ENCODE measurements at places on chromosomes 11 and 22. TPM values are rescaled to one million over a fixed set of nuclear protein-coding genes. Genes with fewer than 3 reads are reported as not detected.
A peak's percentile ranks its signal among the peaks of the same experiment; 100 is the strongest.

- DNase-seq, result no peak
Measured at GRCh38 chr11:62656796-62657429, 3.8 kb upstream of the INTS5 start.

- peak; percentile 79 for DNase-seq
Measured at GRCh38 chr22:31082606-31083376, 1.7 kb downstream of the SMTN start.

DNA sequence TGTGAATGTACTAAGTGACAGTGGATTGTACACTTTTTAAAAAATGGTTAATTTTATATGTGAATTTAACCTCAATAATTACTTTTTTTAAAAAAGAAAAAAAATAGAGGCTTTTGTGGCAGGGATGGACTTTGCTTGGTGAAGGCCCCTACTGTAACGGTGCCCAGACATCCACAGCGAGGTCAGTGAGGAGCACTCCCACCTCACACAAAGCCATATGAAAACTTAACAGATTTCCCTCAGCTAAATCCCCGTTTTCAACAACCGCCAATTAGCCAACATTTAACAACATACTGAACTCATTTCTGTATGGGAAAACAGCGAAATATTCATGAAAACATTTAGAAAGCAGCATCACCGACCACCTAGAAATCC, 642 bp upstream of the C11orf58 start:
- no peak for DNase-seq

- peak; percentile 99 for DNase-seq
Measured at GRCh38 chr11:8682303-8683114, at the start of the genes RPL27A and TRIM66. Gene RPL27A, plus strand, starts transcription at chr11:8682792. Its CDS starts 22 bp downstream, at chr11:8682814. Gene TRIM66, minus strand, starts transcription at chr11:8682665. Its CDS starts 10,391 bp downstream, at chr11:8672274.

GRCh38 chr11:134341805-134342571, 10.2 kb downstream of the GLB1L2 start:
- DNase-seq, result no peak

GRCh38 chr11:108931168-108931567, 266.3 kb downstream of the DDX10 start:
- no peak for DNase-seq

DNA sequence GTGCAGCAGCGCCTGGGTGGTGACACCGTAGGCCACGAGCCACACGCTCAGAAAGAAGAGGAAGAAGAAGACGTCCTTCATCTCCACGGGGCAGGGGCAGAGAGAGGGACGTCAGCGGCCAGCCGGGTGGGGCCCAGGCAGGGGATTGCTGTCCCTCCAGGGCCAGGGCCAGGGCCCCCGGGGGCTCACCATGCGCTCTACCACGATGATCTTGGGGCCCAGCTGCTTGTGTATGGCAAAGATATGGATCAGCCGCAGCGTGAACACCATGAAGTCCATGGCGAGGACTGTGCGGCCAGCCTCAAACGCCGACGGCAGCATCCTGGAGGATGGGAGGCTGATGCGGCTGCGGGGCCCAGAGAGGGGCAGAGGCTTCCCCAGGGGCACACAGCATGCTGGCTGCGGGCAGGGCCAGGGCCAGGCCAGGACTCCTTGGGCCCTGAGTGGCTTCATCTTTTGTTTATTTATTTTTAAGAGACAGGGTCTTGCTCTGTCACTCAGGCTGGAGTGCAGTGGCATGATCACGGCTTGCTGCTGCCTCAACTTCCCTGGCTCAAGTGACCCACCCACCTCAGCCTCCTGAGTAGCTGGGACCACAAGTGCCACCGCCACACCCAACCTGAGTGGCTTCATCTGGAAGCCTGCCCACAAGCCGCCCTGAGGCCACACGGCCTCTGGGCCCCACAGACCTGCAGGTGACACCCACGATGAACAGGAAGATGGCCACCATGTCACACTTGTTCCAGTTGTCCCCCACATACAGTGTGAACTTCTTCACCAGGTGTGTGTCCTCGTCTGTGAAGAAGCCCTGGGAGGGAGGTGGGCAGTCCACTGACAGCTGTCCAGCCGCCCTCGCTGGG, 11.1 kb downstream of the TSSC4 start:
- DNase-seq, result no peak

GRCh38 chr11:38593649-38594048, 1995.6 kb upstream of the RAG2 start:
- no peak for DNase-seq

DNA sequence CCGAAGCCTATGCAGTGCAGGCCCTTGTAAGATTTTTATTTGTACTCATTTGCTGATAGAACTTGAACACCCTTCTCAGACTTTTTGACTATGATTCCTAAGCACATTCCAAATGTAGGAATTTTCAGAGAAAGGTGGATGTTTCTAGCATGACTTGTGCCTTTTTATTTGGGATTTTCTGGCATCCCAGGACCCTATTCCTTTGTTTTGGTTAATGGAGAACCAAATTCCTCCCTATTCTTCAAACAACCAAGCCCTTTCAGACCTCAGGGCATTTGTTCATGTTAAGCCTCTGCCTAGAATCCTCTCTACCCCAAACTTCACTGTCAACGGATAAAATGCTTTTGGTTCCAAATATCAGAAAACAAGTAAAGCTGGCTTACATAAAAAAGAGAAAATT, 371.1 kb downstream of the DDX10 start:
- no peak for DNase-seq

- DNase-seq, result no peak
Measured at GRCh38 chr11:111456859-111457730, 55.1 kb downstream of the BTG4 start.

GRCh38 chr11:78339945-78340344, 77.7 kb downstream of the GAB2 start:
- DNase-seq, result no peak

DNA sequence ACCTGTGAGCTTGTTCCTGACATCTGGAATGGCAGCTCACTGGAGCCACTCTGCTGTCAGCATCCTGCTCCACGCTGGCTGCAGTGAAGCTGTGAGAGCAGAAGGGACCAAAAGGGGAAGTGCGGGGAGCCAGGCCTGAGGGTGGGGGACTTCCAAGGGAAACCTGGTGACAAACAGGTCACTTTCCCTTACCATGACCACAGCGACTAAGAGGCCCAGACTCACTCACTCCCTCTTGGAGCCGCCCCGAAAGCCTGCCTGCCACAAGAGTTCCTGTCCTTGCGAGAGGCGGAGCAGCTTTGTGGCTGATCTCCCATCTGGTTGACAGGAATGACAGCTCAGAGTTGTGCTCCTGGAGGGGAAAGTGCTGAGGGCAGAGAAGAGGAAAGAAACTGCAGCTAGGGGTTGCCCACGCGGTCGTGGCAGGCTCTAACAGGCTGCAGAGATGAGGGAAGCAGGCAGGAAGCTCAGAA, 183.8 kb upstream of the NTM start:
- peak; percentile 20 for DNase-seq

- DNase-seq, result no peak
Measured at GRCh38 chr11:125724125-125724524, 22.0 kb upstream of the PATE1 start.

- no peak for DNase-seq
Measured at GRCh38 chr22:36893262-36893661, 20.2 kb upstream of the CSF2RB start.

DNA sequence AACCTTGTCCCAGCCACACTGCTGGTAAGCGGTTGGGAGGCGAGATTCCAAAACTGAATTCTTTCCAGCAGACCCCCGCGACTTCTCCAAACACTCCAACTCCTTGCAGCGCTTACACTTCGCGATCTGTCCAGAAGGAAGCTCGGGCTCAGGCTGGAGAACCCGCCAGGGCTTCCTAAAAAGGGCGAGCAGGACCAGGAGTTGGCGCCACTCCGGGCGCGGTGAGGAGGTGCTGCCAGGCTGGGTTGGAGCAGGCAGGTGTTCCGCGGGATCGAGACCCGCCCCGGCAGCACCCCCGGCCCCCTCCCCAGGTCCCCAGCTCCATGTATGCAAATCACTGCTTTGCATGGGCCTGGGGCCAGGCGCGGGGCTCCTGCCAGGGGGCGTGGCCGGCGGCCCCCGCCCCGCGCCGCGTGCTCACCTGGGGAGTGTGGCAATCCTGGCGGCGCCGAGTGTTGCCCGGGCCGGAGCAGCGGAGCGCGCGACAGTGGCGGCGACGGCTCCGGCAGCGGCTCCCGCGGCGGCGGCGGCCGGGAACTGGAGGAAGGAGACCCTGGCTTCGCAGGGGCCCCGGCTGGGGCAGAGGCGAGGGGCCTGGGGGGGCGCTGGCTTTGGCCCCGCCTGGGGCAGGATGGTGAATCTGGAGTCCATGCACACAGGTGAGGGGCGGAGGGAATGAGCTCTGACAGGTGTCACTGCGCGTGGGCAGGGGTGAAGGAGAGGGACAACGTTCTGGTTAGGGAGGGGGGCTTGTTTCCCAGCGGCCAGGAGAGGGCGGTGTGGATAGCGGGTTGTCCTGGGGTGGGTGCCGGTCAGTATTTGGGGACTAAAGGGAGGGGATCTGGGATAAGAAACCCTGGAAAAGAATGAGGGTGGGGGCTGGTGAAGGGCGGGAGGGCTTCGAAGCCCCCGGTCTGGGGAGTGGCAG, at the start of gene POU2F3:
Gene POU2F3 (plus strand): TSS at position 428 of the 928 bp plus-strand sequence. CDS start 204 bp downstream, at position 632.
- DNase-seq, result no peak

- no peak for DNase-seq
Measured at GRCh38 chr11:47333526-47333845, 19.0 kb downstream of the MYBPC3 start.

GRCh38 chr11:11843211-11843621, 1.4 kb downstream of the USP47 start:
- no peak for DNase-seq

DNA sequence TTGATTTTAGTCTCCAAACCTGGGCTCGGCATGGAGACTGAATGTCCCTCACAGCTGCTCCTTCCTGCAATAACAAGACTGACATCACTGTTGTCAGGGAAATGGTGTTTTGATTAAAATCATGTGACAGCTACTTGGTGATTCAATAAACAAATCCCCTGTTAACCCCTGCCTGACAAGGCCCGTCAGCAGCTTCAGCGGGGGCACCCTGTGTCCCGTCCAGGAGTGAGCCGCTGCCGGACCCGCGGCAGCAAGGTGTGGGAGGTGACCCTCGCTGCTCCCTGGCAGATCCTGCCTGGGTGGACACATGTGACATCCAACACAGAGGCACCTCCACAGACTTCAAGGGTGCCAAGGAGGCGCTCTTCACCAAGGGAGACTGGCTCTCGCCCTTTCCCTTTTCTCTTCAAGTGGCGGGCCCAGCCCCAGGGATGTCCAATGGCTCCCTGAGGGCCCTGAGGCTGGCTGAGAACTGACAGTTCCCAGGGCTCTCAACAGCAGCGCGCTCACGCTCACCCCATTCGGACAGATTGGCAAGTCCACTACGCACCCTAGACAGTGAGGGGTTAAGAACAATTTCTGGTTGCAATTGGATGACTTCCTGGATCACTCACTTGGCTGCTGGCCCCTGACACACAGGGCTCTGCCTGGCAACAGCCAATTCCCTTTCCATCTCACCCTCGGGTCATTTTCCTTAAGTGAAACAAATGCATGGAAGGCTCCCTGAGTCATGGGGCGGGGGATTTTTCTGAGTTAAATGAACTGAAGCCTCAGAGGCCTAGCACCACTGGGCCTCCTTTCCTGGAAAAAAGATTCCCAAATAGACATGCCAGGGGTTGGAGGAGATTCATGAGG, 30.7 kb downstream of the PPP2R1B start:
- peak; percentile 73 for DNase-seq

Gene OMP
- total RNA-seq, result not detected

Gene C11orf42
- total RNA-seq, result not detected

Gene CCDC188
- 0.88 TPM for total RNA-seq

Gene GGA1
- total RNA-seq, result 32.6 TPM

Gene KCNQ1
- total RNA-seq, result 31.7 TPM

Gene GPHA2
- not detected for total RNA-seq

Gene NCAM1
- total RNA-seq, result 415 TPM

Gene SYCE3
- total RNA-seq, result not detected

Gene EHF
- total RNA-seq, result 3.2 TPM

Gene LDHAL6A
- not detected for total RNA-seq

Gene OR5AN1
- not detected for total RNA-seq

Gene PRDM11
- 19.4 TPM for total RNA-seq
